ENCODE measurements at places on chromosomes 6 and 20.

DNA sequence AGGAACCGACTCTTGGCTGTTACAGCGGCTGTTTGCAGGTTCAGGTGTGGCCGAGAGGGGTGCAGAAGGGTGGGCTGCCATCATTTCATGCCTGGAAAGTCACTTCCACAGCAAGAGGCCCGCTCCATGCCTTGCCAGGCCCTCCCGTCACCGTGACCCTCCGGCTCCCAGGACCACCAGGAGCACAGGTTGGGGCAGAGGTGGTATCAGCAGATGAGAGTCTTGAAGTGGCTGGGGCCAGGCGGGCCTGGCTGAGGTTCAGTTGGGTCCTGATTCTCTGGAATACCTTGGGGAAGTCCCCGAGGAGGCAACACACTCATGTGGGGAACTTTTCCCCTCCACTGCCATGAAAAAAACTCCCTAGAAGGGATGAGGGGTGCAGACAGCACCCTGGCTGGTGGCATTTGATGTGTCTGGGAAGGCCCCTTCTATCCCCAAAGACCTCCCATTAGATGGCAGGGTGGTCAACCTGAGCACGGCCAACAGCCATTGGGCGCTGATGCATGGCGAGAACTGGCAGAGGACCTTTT, 34.2 kb upstream of the IRF4 start:
- DNase-seq, result no peak

- no peak for DNase-seq
These were observed 307.9 kb upstream of the POU3F2 start for GRCh38 chr6:98526465-98526864.

GRCh38 chr6:44580901-44581300, 193.4 kb downstream of the CDC5L start:
- DNase-seq, result no peak

DNA sequence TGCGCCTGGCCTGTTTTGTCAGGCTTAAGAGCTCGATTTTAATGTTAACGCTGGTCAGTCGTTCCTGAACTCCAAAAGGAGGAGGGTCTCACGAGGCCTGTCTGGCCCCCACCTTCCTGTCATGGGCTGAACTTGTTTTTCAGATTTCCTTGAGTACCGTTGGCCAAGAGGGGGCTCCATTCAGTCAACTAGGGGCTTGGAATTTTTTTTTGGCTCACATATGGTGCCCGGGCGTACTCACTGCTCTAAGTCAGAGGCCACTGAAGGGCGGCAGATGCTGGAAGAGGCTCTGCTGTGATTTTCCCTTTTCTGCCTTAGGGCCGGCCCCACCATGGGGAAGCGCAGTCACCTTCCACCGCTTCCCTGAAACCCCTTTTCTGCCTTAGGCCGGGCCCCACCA, 6.9 kb upstream of the BIRC7 start:
- no peak for DNase-seq

DNA sequence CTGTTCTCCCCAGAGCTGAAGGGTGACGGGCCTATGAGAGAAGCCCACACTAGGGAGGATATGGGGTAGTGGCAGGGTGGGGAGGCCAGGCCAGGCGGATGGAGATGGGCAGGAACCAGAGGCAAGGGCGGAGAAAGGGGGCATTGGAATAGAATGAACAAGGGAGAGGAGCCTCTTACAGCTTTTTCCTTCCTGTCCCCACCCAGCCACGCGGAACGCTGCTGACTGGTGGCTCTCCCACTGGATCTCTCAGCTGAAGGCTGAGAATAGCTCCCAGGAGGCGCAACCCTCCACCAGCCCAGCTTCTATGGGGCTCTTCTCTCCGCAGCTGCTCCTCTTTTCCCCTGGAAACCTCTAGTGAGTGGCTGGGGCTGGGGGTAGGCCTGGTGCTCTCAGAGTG, 10.8 kb downstream of the DLK2 start:
- no peak for DNase-seq

DNA sequence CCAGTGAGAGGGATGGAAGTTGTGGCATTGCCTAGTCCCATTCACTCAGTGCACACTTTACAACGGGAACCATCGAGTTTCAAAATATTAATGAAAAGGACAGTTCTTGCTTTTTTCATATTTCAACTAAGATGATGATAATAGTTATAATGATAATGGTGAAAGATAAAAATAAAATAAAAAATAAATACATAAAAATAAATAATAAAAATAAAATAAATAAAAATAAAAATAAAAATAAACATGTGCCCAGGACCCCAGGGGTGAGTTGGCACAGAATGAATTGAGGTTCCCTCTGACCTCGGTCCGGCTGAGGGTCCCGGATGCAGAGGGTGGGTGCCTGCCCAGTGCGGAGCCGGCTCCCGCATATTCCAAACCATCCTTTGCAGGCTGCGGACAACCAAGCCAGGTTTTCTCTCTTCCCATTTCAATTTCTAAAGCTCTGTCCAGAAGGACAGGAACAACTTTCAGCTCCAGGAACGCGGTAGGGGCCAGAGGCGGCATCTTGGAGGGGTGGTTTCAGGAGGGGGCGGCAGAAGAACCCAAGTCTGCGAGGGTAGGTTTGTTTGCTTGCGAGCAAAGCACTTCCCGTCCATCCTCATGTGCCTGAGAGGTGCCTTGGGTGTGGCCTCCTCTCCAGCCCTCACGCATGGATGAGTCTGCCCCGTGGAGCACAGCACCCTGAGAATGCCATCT, 236.8 kb downstream of the DLL1 start:
- no peak for DNase-seq

DNA sequence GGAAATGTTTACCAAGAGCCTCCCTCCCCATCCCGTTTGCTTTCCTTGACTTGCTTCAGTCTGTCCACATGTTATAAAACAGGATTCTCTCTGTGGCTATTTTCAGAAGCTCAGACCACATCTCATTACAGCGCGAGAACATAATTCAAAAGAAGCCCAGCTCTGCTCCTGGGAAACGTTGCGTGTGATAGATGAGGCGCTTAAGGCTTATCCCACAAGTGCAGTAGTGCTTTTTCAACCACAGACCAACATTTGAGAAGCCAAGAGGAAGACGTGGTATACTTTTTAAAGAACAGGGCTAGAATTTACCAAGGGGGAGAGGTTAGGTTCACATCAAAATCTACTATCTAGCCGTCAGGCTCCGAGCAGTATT, 239.5 kb downstream of the SLC24A3 start:
- DNase-seq, result no peak

DNA sequence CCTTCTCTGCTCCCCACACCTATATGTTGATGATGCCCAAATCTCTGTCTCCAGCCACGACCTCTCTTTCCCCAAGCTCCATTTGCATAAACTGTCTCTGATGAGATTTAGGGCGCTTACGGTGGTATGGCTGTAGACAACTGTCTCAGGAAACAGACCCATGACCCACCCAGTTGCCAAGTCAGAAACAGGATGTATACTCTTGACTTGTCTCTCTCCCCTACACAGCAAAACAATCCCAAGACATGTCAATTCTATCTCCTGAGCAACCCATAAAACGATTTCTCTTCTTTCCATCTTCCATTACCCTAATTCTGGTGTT, 13.9 kb downstream of the GNL1 start:
- no peak for DNase-seq

DNA sequence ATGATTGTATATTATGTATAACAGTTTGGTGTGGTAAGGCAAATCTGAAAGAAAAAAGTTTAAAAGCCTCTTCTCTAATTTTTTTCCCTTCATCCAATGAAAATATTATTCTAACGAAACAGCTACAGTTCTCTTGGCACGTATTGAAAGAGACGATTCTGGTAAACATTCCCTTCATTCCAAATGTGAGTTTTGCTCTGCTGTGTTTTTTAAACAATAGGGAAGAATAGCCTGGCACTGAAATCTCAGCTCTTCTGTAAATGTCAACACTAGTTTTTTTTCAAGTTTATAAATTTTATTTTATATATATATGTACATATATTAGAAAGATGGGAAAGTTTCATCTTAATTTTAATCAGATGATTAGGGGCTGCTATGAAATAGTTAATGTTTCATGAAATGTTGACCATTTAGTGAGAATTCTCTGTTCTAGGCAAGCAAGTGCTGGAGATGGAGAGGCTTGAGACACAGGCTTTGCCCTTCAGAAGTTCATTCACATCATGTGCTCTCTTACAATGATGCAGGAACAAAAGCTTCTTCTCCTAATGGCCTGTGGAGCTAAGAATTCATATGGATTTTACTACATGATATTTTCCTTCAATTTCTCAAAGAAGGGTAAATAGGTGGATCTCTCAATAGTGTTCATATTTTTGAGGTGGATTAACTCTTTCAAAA, 4.1 kb downstream of the PAQR8 start:
- DNase-seq, result no peak
